ENCODE measurements at places on chromosomes 4 and X.

GRCh38 chrX:120334603-120335002 is 23.3 kb upstream of the TMEM255A start:
- H3K4me3 ChIP-seq: no peak overlapping the region
- H3K27ac ChIP-seq: no peak overlapping the region
- H3K4me1 ChIP-seq: no peaks in the 10 kb centered on the region
- no peaks in the 10 kb centered on the region for H3K27me3 ChIP-seq
- no peak for DNase-seq
- H3K36me3 ChIP-seq: no peaks in the 10 kb centered on the region

DNA sequence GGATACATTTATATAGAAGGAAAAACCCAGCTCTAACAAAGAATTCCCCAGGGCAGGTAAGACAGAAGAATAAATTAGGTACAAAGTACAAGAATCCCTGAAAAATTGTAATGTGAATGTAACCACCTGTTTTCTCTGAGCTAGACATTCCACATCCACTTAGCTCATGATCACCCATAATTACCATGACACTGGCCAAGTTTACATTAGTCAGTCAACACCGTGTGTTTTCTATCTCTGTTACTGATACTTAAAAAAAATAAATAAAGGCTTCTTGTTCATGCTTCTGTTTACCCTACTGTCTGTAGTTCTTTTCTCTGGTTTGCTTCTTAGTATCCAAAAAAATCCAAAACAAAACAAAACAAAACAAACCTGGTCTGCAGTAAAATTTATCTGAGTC is 66.0 kb downstream of the CBLL2 start:
- no peak for DNase-seq
- no peaks in the 10 kb centered on the region for H3K27me3 ChIP-seq
- no peak overlapping the region for H3K27ac ChIP-seq
- no peaks in the 10 kb centered on the region for H3K4me1 ChIP-seq

- H3K36me3 ChIP-seq: no peaks in the 10 kb centered on the region
- DNase-seq: no peak
- H3K4me3 ChIP-seq: no peak overlapping the region
- H3K4me1 ChIP-seq: no peaks in the 10 kb centered on the region
Measured at GRCh38 chr4:41189666-41190065, 24.7 kb downstream of the APBB2 start.

- H3K4me3 ChIP-seq: no peak overlapping the region
- H3K27me3 ChIP-seq: no peaks in the 10 kb centered on the region
- H3K27ac ChIP-seq: no peak overlapping the region
- H3K4me1 ChIP-seq: no peaks in the 10 kb centered on the region
- no peaks in the 10 kb centered on the region for H3K36me3 ChIP-seq
Measured at GRCh38 chr4:127501103-127501502, 131.7 kb upstream of the INTU start.

DNA sequence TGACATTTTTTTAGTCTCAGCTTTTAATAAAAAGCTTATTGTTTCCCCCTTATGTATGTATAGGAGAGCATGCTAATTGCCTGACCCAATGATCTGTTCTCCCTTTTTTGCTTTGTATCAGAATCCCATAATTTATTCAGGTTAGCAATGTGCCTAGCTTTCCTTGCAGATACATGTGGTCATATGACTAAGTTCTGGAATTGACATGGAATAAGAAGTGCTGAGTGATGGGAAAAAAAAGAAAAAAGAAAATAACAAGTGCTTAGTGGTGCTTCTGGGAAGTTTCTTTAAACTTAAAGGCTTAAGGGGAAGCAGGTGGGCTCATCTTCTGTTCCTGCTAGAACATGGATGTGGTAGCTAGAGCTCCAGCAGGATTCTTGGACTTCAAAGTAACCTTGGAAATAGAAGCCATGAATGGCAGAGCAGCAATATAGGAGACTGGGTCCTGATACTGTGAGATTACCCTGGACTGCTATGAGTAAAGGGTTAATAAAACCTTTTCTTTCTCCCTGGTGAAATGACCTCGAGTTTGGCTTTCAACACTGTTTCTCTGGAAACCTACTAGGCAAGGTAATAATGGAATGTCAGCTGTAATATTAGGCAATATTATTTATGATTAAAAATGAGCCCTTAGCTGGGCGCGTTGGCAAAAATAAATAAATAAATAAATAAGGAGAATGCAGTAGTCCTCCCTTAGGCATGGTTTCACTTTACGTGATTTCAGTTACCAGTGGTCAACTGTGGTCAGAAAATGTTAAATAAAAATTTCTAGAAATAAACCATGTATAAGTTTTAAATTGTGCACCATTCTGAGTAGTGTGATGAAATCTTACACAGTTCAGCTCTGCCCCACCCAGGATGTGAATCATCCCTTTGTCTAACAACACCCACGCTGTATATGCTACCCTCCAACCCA is 16.7 kb upstream of the RBM41 start:
- H3K4me1 ChIP-seq: peaks cover 4% of the 10 kb centered on the region
- H3K4me3 ChIP-seq: peak overlapping the region; percentile 22
- H3K27me3 ChIP-seq: no peaks in the 10 kb centered on the region
- no peaks in the 10 kb centered on the region for H3K36me3 ChIP-seq
- no peak for DNase-seq

Data from effector memory CD8-positive, alpha-beta T cell (primary cell).